ENCODE measurements at places on chromosomes 5 and 9.
A peak's percentile ranks its signal among the peaks of the same experiment; 100 is the strongest.

DNA sequence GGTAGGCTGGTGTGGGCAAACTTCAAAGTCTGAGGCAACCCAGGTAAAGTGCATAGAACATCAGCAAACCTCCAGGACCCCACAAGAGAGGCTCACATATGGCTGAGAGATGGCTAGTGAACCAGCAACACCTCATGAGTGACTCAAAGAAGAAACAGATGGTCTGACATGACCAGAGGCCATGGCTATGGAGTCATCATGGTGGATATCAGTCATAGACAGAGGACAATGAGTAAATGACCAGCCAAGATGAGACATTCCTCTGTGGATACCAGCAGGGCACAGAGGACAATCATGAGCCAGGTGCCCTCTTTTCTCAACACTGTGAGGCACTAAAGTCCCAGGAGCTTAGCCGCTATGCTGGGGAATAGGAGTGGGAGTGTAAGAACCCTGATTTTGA, 180.8 kb downstream of the RASEF start:
- H3K4me3 ChIP-seq, result no peak overlapping the region
- no peak overlapping the region for H3K27ac ChIP-seq
- peaks cover 14% of the 10 kb centered on the region for H3K27me3 ChIP-seq
- DNase-seq, result no peak
- H3K36me3 ChIP-seq, result peaks cover 3% of the 10 kb centered on the region

GRCh38 chr9:97853056-97853843, at the start of gene FOXE1:
TSS of gene FOXE1 (plus strand) at chr9:97853226. CDS start at chr9:97853915, 689 bp downstream.
- H3K27me3 ChIP-seq, result peaks cover 91% of the 10 kb centered on the region
- H3K27ac ChIP-seq, result no peak within 1 kb of the TSS
- H3K36me3 ChIP-seq, result no peaks in the 10 kb centered on the region
- no peaks in the 10 kb centered on the region for H3K4me1 ChIP-seq
- DNase-seq, result no peak

DNA sequence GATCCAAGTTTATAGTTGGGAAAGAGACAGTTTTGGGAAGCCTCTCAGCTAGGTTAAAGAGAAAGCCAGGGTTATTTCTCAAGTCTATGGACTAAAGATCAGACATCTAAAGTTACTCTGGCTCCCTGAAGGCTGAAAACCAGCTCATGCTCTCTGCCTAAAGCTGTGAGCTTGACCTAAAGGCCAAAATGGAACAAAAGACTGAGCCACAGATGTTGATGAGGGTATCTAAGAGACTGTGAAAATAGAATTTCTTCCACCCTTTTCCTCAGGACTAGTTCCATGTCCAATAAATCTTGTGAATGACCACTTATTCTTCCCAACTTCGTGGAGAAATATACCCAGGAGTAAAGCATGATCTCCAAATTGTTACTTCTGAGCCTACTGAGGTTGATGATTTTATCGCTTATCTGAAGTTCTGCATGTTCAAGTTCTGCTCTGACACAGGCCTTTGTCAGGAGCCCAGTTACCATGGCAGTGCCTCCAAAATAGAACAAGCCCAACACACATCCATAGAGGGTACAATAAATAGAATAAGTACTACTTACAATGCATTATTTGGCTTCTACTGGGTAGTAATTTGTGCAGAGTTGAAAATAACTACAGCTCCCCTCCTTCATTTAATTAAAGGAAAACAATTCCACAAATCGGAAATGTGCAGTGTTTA, 373.6 kb downstream of the NTRK2 start:
- H3K4me1 ChIP-seq, result peaks cover 4% of the 10 kb centered on the region
- no peaks in the 10 kb centered on the region for H3K36me3 ChIP-seq
- H3K4me3 ChIP-seq, result no peak overlapping the region
- no peaks in the 10 kb centered on the region for H3K27me3 ChIP-seq
- DNase-seq, result no peak

DNA sequence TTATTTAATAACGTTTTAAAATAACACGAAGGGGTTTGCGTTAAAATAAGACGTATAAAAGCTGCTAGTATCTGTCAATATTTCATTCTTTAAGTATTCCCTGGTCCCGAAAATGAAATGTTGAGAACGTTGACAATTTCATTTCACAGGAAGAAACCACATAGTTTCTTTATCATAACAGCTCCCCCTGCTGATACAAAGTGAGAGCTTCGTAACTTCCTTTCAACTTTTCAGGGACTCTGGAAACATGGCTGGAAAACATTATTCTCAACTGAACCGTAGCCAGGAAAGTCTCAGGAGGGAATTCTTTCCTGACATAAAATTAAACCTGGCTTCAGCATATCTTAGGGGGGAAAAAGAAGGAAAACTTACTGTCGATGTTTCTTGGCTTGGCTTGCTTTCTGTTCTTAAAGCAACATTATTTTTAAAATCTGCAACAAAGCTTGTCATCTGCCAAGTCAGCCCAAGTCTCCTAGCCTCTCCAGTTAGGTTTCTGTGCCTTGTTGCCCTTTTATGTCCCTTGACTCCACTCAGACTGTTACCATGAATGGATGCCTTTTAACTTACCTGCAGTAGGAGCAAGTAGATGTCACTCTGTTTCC, 122.9 kb upstream of the DAB2 start:
- H3K4me3 ChIP-seq, result no peak overlapping the region
- H3K27me3 ChIP-seq, result no peaks in the 10 kb centered on the region
- peaks cover 21% of the 10 kb centered on the region for H3K4me1 ChIP-seq
- no peaks in the 10 kb centered on the region for H3K36me3 ChIP-seq

DNA sequence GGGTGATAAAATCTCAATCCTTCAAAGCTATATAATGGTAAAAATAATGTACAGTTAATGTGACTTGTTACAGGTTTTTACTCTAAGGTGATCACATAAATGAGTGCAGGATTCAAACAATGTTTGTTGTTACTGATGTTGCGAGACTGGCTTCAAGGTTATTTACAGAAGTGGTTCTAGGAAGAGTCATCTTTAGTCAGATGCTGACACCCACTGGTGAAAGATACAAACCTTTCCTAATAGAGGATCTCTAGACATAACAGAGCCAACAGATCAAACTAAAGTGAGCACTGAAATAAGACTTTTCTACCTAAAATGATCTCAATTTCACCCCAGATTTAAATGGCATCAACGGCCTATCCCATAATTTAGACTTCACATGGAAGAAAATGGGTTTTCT, 20.2 kb downstream of the ARSB start:
- H3K4me1 ChIP-seq, result peaks cover 10% of the 10 kb centered on the region
- no peaks in the 10 kb centered on the region for H3K36me3 ChIP-seq
- no peak for DNase-seq
- no peaks in the 10 kb centered on the region for H3K27me3 ChIP-seq
- no peak overlapping the region for H3K4me3 ChIP-seq

DNA sequence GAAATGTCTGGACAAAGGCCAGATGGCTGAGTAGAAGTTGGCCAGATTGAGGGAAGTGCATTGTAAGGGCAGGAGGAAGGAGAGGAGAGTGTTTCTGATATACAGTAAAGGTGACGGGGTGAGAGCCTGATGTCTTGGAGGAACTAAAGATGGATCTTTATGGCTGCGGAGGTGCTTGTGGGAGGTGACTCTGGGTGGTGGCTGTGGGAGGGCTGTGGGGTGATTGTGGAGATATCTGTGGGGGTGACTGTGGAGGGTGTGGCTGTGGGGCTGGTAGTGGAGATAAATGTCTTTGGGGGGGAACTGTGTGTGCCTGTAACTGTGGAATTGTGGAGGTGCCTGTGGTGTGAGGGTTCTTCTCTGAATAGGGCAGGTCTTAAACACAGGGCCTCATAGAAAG, 121.4 kb downstream of the CMYA5 start:
- peaks cover 4% of the 10 kb centered on the region for H3K4me1 ChIP-seq
- no peaks in the 10 kb centered on the region for H3K36me3 ChIP-seq
- no peak overlapping the region for H3K4me3 ChIP-seq
- DNase-seq, result no peak
- H3K27ac ChIP-seq, result no peak overlapping the region

- DNase-seq, result no peak
- H3K4me3 ChIP-seq, result peak overlapping the region; percentile 79
- peaks cover 52% of the 10 kb centered on the region for H3K4me1 ChIP-seq
Measured at GRCh38 chr5:76325326-76325725, 77.8 kb upstream of the IQGAP2 start.

DNA sequence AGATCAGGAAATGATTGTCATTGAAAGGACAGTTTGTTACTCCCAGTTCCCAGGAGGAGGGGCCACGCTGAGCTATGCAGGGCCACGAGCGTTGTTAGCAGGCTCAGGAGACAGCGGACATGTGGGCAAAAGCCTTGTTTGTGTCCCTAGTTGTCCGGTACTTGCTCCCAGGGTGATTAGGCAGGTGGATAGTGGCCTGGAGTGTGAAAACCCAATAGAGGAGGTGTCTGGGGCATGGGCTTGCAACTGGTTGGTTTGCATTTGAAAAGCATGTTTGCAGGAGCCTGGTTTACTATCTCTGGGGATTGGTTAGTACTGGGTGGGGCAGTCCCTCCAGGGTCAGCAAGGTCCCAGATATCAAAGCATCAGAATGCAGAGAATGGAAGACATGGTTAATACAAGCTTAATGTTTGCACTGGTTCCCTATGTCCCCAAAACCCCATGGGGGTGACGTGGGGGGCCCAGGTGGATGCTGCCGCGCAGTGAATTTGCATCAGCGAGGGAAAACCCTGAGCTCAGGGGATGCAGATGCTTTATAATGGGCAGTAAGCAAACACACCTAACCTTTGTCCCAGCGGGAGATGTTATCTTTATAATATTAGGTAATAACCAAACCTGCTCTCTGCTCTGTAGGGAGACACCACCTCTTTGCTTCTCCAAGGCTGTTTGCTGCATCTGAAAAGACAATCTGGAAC, 39.7 kb downstream of the ROPN1L start:
- H3K27me3 ChIP-seq, result peaks cover 8% of the 10 kb centered on the region
- H3K27ac ChIP-seq, result no peak overlapping the region
- H3K4me3 ChIP-seq, result no peak overlapping the region
- peaks cover 20% of the 10 kb centered on the region for H3K4me1 ChIP-seq

DNA sequence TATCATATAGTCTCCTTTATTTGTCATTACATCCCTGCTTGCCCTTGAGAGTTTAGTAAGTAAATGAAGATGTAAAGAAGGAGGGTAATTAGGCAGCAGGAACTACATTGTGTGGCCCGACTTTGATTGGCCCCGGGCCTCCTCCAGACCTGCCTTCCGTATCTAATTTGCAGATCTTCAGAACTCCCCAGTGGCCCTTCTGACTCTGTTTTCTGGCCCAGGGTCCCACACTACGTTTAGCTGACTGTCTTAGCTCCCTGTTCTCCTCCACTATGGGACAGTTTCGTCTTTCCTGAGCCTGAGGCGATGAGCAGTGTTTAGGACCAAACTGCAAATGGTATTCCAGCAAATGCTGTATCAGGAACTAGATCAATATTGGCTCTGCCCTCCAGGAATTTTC, 21.6 kb upstream of the CTSL start:
- peak overlapping the region; percentile 50 for H3K27ac ChIP-seq
- peaks cover 13% of the 10 kb centered on the region for H3K4me1 ChIP-seq
- H3K27me3 ChIP-seq, result no peaks in the 10 kb centered on the region
- DNase-seq, result no peak

GRCh38 chr9:103410059-103410458, 414.9 kb downstream of the CYLC2 start:
- no peak overlapping the region for H3K4me3 ChIP-seq
- no peaks in the 10 kb centered on the region for H3K4me1 ChIP-seq
- no peaks in the 10 kb centered on the region for H3K27me3 ChIP-seq
- H3K36me3 ChIP-seq, result no peaks in the 10 kb centered on the region
- no peak overlapping the region for H3K27ac ChIP-seq

DNA sequence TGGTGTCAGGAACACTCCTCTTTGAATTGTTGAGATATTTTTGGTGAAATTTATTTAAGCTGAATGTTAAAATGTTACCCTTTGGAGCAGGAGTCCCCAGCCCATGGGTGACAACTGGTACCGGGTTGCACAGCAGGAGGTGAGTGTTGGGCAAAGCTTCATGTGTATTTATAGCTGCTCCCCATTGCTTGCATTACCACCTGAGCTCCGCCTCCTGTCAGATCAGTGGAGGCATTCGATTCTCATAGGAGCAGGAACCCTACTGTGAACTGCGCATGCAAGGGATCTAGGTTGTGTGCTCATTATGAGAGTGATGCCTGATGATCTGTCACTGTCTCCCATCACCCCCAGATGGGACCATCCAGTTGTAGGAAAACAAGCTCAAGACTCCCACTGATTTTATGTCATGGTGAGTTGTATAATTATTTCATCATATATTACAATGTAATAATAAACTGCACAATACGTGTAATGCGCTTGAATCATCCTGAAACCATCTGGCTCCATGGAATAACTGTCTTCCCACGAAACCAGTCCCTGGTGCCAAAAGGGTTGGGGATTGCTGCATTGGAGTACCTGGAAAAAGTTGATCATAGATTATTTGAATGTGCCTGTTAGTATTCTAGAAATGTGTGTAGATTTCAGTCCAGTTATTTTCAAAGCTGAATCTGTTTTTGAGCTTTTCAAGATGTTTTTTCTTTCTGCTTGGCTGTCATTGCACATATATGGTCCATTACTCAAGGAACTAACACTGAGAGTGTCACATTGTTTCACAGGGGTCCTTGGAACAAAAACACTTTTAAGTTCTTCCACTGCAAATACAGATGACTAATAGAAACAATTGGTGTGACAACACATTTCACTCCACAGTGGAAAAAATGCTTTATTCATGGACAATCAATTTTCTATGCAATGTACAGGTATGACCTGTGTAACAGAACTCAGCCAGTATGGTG, 104.6 kb upstream of the TNFAIP8 start:
- DNase-seq, result no peak
- H3K4me3 ChIP-seq, result no peak overlapping the region
- H3K27me3 ChIP-seq, result no peaks in the 10 kb centered on the region
- no peak overlapping the region for H3K27ac ChIP-seq

- H3K27me3 ChIP-seq, result no peaks in the 10 kb centered on the region
- peaks cover 5% of the 10 kb centered on the region for H3K36me3 ChIP-seq
- H3K4me1 ChIP-seq, result peaks cover 23% of the 10 kb centered on the region
- DNase-seq, result no peak
- no peak overlapping the region for H3K27ac ChIP-seq
Measured at GRCh38 chr9:8649807-8650206, 850.2 kb upstream of the DMAC1 start.

DNA sequence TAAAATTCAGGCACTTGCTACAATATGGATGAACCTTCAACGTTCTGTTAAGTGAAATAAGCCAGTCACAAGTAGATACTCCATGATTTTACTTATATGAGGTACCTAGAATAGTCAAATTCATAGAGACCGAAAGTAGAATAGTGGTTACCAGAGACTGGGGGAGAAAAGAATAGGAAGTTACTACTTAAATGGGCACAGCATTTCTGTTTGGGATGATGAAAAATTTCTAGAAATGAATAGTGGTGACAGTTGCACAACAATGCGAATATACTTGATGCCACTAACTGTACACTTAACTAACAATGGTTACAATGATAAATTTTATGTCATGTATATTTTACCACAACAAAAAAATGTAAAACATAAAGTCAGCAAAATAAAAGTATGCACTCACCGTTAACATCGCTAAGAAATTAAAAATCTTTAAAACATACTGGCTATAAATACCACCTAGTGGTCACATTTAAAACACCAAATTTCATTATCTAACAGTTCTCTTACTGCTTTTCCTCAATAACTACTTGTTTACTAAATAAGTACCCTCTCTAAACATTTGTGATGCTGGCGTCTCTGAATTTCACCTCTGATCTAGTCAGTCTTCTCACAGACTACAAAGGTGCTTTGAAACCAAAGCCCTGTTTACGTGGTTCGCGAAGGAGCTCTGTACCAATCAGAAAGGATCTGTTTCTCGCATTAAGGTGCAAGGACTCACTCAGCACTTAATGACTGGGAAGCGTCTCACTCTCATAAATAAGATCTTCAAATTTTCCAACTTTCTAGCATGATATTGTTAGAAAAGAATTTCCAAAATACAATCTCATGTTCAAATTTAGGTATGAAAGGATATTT, 22.7 kb downstream of the KIF3A start:
- no peak overlapping the region for H3K27ac ChIP-seq
- DNase-seq, result no peak
- no peaks in the 10 kb centered on the region for H3K27me3 ChIP-seq

GRCh38 chr5:91277093-91277626, 106.0 kb downstream of the ARRDC3 start:
- H3K4me3 ChIP-seq, result no peak overlapping the region
- peaks cover 15% of the 10 kb centered on the region for H3K4me1 ChIP-seq
- H3K27me3 ChIP-seq, result no peaks in the 10 kb centered on the region
